ENCODE measurements at places on chromosomes 7 and 10. TPM values are rescaled to one million over a fixed set of nuclear protein-coding genes. Genes with fewer than 3 reads are reported as not detected.

DNA sequence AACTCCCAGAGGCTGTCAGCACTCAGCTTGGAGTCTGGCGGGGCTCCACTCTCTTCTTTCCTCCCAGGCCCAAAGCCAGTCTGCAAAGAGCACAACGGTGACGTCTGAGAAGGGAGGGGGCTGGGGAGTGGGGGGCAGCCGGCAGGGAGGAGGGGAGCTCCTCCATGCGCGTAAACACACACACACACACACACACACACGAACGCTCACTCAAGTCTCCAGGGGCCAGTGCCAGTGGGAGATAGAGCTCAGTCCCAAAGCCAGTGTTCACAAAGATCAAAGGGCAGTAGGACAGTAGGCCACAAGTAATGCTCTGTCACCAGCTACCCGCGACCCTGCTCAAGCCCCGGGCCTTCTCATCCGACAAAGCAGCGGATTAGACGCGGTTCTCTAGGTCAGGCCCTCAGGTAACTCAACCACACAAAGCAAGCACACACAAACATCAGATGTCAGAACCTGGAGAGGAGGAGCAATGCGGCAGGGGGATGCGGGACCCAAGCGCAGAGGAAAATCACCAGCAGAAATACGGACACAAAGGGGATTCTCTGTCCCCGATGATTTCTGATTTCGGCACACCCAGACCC lies 19.9 kb downstream of the TCAF1 start:
- no peaks in the 10 kb centered on the region for H3K36me3 ChIP-seq
- peaks cover 25% of the 10 kb centered on the region for H3K4me1 ChIP-seq
- peak; percentile 28 for DNase-seq
- peak overlapping the region; percentile 98 for H3K27ac ChIP-seq

- no peak overlapping the region for H3K27ac ChIP-seq
- H3K36me3 ChIP-seq = peaks cover 25% of the 10 kb centered on the region
- H3K4me3 ChIP-seq = no peak overlapping the region
These were observed 37.2 kb downstream of the RBM33 start for GRCh38 chr7:155681663-155682062.

DNA sequence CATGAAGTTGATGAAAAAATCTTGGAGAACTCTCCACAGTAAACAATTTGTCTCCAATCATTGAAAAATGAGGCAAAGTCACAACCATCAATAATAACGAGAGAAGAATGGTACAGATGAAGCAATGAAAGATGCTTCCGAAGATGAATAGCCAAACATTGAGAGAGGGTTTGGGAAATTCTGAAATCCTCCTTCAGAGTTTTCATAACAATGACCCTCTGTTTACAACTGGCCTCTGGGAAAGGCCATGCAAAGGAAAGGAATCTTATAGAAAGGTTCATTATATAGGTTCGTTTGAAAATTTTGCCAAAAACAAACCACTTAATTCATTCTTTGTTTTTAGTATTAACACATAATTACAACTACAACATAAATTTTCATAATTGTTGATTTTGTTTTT lies 166.5 kb downstream of the ABCA13 start:
- peaks cover 3% of the 10 kb centered on the region for H3K27me3 ChIP-seq
- no peak for DNase-seq
- H3K4me3 ChIP-seq = no peak overlapping the region
- no peak overlapping the region for H3K27ac ChIP-seq
- H3K36me3 ChIP-seq = no peaks in the 10 kb centered on the region

Gene CALML3
- not detected for total RNA-seq

Gene CPA5
- total RNA-seq = not detected

DNA sequence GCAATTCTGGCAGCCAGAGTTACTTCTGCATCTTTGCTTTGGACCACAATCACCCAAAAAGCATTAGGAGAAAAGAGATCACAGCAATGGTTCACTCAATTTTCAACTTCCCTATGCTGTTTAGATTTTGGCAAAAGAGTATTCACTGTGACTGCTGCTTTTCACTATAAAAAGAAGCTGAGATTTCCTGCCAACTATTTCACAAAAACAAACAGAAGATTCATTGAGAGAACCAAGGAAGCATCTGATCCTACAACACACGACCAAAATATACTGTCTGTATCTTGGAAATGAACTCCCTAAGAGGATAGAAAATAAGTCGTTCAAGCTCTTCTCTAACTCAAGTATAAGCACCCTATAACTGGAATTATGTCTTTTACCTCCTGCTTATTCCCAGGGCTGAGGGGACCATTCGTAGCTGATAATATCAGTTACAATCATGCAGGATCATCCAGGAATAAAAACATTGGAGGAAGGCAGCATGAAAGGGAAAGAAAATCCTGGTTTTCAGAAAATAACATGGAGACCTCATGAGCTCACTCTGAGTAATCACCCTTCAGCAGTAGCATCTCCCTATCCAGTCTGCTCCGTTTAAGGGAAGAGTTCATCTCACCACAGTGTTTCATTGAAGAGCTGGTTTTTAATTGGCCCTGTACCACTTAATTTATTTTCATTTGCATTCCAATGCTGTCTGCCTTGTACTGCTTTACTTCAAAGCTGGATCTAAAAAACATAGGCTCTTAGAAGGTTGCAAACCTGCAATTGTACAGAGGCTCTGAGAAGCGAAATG lies 256.2 kb downstream of the PAXIP1 start:
- H3K4me3 ChIP-seq = no peak overlapping the region
- H3K36me3 ChIP-seq = no peaks in the 10 kb centered on the region
- H3K27ac ChIP-seq = no peak overlapping the region
- DNase-seq = no peak
- H3K27me3 ChIP-seq = peaks cover 35% of the 10 kb centered on the region

Gene GJD4
- total RNA-seq = 0.24 TPM

Gene LIPF
- total RNA-seq = not detected

Gene C10orf53
- not detected for total RNA-seq

DNA sequence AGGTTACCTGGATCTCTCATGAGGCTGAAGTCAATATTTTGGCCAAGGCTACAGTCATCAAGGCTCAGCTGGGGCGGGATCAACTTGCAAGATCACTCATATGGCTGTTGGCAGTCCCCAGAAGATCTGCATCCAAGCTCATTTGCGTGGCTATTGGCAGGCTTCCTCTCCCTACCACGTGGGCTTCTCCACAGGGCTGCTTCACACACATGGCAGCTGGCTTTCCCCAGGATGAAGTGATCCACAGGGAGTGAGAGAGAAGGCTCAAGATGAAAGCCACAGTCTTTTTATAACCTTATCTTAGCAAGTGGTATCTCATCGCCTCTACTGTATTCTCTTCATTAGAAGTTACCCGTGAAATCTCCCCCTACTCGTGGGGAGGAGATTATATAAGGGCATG lies 167.4 kb downstream of the TMEM26 start:
- H3K27me3 ChIP-seq = peaks cover 2% of the 10 kb centered on the region
- H3K27ac ChIP-seq = no peak overlapping the region
- no peaks in the 10 kb centered on the region for H3K4me1 ChIP-seq

Gene PRPF18
- total RNA-seq = 17.1 TPM

Gene ACSL5
- total RNA-seq = 0.33 TPM

Gene MRLN
- not detected for total RNA-seq

- H3K4me3 ChIP-seq = no peak overlapping the region
- H3K27me3 ChIP-seq = peaks cover 51% of the 10 kb centered on the region
- no peaks in the 10 kb centered on the region for H3K36me3 ChIP-seq
- no peak overlapping the region for H3K27ac ChIP-seq
These were observed 78.8 kb downstream of the COL13A1 start for GRCh38 chr10:69880301-69881081.

DNA sequence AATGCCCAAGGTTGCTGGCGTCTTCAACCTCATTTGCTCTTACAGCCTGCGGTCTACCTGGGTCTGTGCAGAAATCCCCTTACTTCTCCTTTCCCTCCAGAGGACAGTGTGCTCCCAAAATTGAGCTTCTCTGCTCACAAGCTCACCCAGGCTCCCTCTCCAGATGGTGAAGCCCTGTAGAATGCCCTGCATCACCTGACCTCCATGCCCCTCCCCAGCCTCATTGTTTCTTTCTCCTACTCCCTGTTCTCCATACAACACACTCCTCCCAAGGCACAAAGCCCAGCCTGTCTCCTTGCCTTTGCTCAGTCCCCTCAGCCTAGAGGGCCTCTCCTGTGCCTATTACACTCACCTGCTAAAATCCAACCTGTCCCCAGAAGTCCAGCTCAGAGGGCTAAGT lies 3.5 kb downstream of the CRHR2 start:
- DNase-seq = no peak
- peaks cover 7% of the 10 kb centered on the region for H3K4me1 ChIP-seq
- H3K36me3 ChIP-seq = no peaks in the 10 kb centered on the region
- no peak overlapping the region for H3K4me3 ChIP-seq
- peaks cover 61% of the 10 kb centered on the region for H3K27me3 ChIP-seq
- H3K27ac ChIP-seq = no peak overlapping the region

Gene CCL24
- not detected for total RNA-seq

- no peak overlapping the region for H3K4me3 ChIP-seq
- no peaks in the 10 kb centered on the region for H3K27me3 ChIP-seq
- no peak for DNase-seq
- H3K27ac ChIP-seq = no peak overlapping the region
- no peaks in the 10 kb centered on the region for H3K4me1 ChIP-seq
These were observed 245.2 kb upstream of the PLXDC2 start for GRCh38 chr10:19570991-19571390.

- H3K27me3 ChIP-seq = no peaks in the 10 kb centered on the region
- peak; percentile 45 for DNase-seq
- H3K36me3 ChIP-seq = no peaks in the 10 kb centered on the region
- H3K27ac ChIP-seq = peak overlapping the region; percentile 52
- H3K4me3 ChIP-seq = no peak overlapping the region
These were observed 314.8 kb downstream of the POM121L12 start for GRCh38 chr7:53350241-53350640.

DNA sequence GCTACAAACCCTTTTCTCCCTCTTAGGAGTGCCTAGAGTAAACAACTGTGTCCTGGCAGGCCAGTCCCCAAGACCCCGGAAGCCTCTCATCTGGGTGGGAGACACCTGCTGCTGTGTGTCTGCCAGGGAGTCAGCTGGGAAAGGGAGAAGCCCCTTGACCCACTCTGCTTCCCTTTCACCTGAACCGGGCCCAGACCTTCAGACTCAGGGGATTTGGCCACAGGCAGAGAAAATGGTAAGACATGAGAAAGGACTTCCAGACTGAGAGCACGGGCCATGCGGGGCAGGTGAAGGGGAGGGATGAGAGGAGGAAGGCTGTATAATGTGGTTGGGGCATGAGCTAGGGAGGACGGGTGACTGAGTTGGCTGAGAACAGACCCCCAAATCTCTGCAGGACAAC lies 36.0 kb upstream of the NPFFR1 start:
- no peak overlapping the region for H3K27ac ChIP-seq
- no peak for DNase-seq
- H3K27me3 ChIP-seq = no peaks in the 10 kb centered on the region
- H3K4me3 ChIP-seq = no peak overlapping the region
- H3K4me1 ChIP-seq = peaks cover 8% of the 10 kb centered on the region
- H3K36me3 ChIP-seq = no peaks in the 10 kb centered on the region

GRCh38 chr10:36475746-36476145 lies 649.7 kb upstream of the ANKRD30A start:
- no peak overlapping the region for H3K27ac ChIP-seq
- H3K4me3 ChIP-seq = no peak overlapping the region
- DNase-seq = no peak
- H3K36me3 ChIP-seq = no peaks in the 10 kb centered on the region

Gene GPR146
- total RNA-seq = 1.9 TPM

- H3K4me3 ChIP-seq = no peak overlapping the region
- H3K36me3 ChIP-seq = peaks cover 1% of the 10 kb centered on the region
- no peak for DNase-seq
These were observed 81.7 kb downstream of the WIPF3 start for GRCh38 chr7:29888006-29888405.

GRCh38 chr10:131034451-131034850 lies 277.1 kb downstream of the TCERG1L start:
- no peak for DNase-seq
- H3K27ac ChIP-seq = no peak overlapping the region
- peaks cover 31% of the 10 kb centered on the region for H3K27me3 ChIP-seq
- H3K4me1 ChIP-seq = no peaks in the 10 kb centered on the region
- no peak overlapping the region for H3K4me3 ChIP-seq

Gene GPR37
- 6.6 TPM for total RNA-seq

Gene SFMBT2
- total RNA-seq = 9.1 TPM

Gene CRYGN
- total RNA-seq = 3.2 TPM

Gene BMPR1A
- total RNA-seq = 89.7 TPM

- no peaks in the 10 kb centered on the region for H3K4me1 ChIP-seq
- no peak overlapping the region for H3K27ac ChIP-seq
- DNase-seq = no peak
- H3K27me3 ChIP-seq = no peaks in the 10 kb centered on the region
- peaks cover 2% of the 10 kb centered on the region for H3K36me3 ChIP-seq
- no peak overlapping the region for H3K4me3 ChIP-seq
These were observed 279.9 kb upstream of the SORCS1 start for GRCh38 chr10:107444443-107444842.

DNA sequence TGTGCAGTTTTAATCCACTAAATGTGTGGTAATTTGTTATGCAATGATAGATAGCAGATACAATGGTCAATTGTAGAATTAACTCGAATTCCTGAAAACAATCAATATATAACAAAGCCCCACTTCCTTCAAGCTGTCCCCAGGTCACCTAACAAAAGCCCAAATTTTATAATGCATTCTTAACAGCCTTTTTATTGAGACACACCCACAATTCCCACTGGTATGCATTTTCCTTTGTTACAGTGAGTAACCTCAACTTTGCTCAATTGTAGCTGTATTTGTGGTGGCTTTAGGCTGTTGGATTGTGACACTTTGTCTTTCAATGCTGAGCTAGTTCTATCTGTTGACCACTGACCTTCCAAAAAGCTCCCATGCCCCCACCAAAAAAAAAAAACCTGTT lies 279.8 kb upstream of the CACNA2D1 start:
- no peaks in the 10 kb centered on the region for H3K36me3 ChIP-seq
- no peak overlapping the region for H3K27ac ChIP-seq
- DNase-seq = no peak
- H3K27me3 ChIP-seq = no peaks in the 10 kb centered on the region
- H3K4me3 ChIP-seq = no peak overlapping the region

Data from progenitor cell of endocrine pancreas (in vitro differentiated cells).